ENCODE measurements at places on chromosomes 11 and 22.

- DNase-seq, result no peak
Measured at GRCh38 chr22:40620464-40621046, 16.0 kb downstream of the MRTFA start.

- DNase-seq, result peak; percentile 81
Measured at GRCh38 chr11:60775420-60775961, 9.6 kb upstream of the MS4A10 start.

- DNase-seq, result no peak
Measured at GRCh38 chr22:22507743-22508273, 734 bp downstream of the ZNF280B start.

DNA sequence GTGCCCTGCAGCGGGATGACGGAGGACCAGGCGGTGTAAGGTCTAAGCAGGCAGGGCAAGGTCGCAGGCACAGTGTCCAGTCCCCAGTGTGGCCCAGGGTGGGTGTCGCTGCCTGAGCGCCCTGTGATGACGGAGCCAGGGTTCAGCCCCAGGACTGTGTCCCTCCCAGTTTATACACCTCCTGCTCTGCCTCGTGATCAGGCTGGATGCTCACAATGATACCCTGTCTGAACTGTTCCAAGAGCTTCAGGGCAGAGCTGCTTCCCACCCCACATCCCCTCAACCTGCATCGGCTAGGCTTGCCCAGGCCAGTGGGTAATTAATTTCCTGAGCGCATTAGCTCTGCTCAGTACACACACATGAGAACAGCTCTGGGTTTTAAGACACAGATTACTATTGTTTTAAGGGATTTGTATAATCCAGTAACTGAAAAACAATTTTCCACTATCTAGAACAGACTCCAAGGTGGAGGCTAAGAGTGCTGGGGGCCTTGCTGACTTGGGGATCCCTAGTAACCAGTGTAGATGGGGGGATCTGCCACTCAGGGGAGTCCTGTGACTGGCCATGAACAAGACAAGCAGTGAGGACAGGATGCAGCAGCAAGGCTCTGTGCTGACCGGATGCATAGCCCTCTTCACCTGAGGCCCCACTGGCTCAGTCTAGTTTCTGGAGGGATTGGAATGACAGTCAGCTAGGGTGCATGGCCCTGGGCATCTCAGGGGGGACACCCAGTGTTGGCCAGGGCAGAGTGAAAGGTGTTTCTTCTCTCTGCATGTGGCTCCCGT, 34.1 kb downstream of the GNAZ start:
- no peak for DNase-seq

- DNase-seq, result no peak
Measured at GRCh38 chr22:19321757-19322156, 30.2 kb upstream of the CLTCL1 start.

- no peak for DNase-seq
Measured at GRCh38 chr11:100555931-100556330, 131.2 kb upstream of the ARHGAP42 start.

DNA sequence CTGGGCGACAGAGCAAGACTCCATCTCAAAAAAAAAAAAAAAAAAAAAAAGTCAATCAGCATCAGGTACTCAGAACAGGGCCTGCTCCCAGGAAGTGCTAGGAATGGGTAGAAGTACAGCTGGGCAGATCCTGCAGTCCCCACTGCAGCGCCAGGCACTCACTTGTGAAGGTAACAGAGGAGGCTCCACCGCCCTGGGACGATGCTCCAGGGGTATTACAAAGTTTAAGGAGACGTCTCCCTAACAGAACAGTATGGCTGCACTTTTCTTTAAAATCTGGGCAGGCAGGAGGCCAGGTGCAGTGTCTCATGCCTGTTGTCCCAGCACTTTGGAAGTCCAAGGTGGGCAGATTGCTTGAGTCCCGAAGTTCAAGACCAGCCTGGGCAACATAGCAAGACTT, 1449.0 kb downstream of the BRD1 start:
- DNase-seq, result no peak

DNA sequence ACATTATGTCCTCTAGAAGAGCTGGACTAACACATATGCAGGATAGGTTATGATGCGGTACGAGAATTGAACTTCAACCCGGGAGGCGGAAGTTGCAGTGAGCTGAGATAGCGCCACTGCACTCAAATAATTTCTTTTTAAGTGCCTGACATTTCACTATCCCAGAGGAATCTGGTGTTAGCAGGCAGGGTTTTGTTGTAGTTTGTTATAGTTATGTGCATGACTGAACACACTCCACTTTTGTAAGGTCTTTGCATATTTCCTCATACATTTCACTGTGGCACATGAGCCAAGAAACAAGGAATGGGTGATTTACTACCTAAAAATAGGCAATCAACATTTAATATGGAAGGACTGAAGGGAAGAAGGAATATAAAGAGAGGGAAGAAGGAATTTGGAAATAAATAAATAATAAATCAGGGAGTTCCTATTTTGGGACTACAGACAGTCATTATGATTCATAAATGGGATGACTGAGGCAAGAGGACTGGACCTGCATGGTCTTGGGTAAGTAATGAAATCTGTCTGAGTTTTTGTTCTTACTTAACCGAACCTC, 8.7 kb upstream of the HIPK3 start:
- DNase-seq, result no peak

- DNase-seq, result no peak
Measured at GRCh38 chr22:23370251-23370650, 189.9 kb downstream of the BCR start.

All from activated naive CD4-positive, alpha-beta T cell treated with anti-CD3 and anti-CD28 coated beads, Interleukin-2, amount 50 U/mL, for 16 hours (primary cell).